ENCODE measurements at places on chromosomes 6 and 20. TPM values are rescaled to one million over a fixed set of nuclear protein-coding genes. Genes with fewer than 3 reads are reported as not detected.

EDN1 gene
- 0.10 TPM for total RNA-seq

TTBK1 gene
- not detected for total RNA-seq

SPTLC3 gene
- total RNA-seq: not detected

SLC13A3 gene
- total RNA-seq: not detected

Measured in SJCRH30 (cell line).